ENCODE measurements at places on chromosomes 3 and 15. TPM values are rescaled to one million over a fixed set of nuclear protein-coding genes. Genes with fewer than 3 reads are reported as not detected.

KBTBD13 gene
- not detected for total RNA-seq

FBN1 gene
- total RNA-seq = 210 TPM

BFSP2 gene
- not detected for total RNA-seq

DNA sequence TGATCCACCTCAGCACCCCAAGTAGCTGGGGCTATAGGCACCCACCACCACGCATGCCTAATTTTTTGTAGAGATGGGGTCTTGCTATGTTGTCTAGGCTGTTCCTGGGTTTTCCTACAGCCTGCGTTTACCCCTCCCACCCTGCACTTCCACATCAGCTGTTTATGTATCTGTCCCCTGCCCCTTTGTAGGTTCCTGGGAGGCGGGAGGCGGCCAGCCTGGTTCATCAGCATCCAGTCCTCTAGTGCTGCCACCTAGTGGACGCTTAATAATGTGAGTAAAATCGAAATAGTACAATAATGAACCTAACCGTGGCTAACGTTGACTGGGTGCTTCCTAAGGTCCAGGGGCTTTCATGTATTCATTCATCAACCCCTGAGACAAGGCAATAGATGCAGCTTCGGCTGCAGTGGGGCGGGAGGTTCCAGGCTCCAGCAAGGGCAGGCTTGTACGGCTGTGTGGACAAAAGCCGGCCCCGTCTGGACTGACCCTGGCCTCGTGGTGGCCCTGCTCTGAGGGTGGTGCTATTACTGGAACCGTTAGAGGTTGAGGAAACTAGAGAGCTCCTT, 1.2 kb upstream of the LCTL start:
- no peak for DNase-seq
- H3K36me3 ChIP-seq = no peaks in the 10 kb centered on the region
- H3K27me3 ChIP-seq = no peaks in the 10 kb centered on the region
- H3K4me1 ChIP-seq = no peaks in the 10 kb centered on the region
- no peak overlapping the region for H3K27ac ChIP-seq

- H3K36me3 ChIP-seq = no peaks in the 10 kb centered on the region
- H3K4me1 ChIP-seq = no peaks in the 10 kb centered on the region
- DNase-seq = no peak
- H3K27ac ChIP-seq = peak overlapping the region; percentile 48
- H3K27me3 ChIP-seq = no peaks in the 10 kb centered on the region
These were observed 10.8 kb downstream of the ITGA11 start for GRCh38 chr15:68421115-68421551.

DNA sequence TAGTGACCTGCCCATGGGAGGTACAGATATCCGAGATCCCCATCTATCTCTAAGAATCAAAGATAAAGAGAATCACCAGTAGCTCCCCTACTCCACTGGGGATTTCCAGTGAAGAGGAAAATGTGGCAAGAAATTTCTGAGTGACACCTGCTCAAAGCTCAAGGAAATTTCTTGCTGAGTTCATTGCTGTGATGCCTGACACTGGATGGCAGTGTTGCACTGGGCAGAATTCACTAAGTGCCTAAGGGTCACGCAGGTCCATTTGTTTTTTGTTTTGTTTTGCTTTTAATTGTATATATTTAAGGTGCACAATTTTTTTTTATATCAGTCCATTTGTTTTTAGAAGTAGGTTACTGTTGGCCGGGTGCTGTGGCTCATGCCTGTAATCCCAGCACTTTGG, 109.5 kb upstream of the KCNAB1 start:
- H3K36me3 ChIP-seq = no peaks in the 10 kb centered on the region
- H3K4me3 ChIP-seq = no peak overlapping the region
- H3K27ac ChIP-seq = no peak overlapping the region
- H3K27me3 ChIP-seq = no peaks in the 10 kb centered on the region
- no peaks in the 10 kb centered on the region for H3K4me1 ChIP-seq

Measured in breast epithelium (tissue), 4 donors.